ENCODE measurements at places on chromosomes 4 and X.

DNA sequence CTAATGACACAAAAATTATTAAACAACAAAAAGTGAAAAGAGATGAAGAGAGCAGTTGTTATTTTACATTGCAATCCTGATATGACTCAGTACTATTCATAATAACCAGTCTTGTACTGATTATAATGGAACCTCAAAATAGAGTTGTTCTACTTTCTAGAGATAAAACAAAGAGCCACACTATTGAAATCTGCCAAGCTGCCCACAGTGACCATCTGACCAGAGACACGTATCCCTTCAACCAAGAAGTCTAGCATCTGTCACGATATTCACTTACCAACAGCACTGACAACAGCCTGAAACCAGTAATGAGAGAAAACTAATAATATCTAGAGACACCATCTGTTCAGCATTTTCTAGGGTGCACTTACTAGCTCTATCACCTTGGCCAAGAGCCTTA is 466.7 kb downstream of the NKX6-1 start:
- no peak for DNase-seq

DNA sequence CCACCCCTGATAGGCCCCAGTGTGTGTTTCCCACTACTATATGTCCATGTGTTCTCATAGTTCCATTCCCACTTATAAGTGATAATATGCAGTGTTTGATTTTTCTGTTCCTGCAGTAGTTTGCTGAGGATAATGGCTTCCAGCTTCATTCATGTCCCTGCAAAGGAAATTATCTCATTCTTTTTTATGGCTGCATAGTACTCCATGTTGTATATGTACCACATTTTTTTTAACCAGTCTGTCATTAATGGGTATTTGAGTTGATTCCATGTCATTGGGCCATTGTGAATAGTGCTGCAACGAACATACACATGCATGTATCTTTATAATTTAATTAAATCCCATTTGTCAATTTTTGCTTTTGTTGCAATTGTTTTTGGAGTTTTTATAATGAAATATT is 10.3 kb upstream of the TMPRSS11A start:
- no peak for DNase-seq

- DNase-seq: no peak
Observed at GRCh38 chr4:87060957-87061356, 126.1 kb downstream of the AFF1 start.

DNA sequence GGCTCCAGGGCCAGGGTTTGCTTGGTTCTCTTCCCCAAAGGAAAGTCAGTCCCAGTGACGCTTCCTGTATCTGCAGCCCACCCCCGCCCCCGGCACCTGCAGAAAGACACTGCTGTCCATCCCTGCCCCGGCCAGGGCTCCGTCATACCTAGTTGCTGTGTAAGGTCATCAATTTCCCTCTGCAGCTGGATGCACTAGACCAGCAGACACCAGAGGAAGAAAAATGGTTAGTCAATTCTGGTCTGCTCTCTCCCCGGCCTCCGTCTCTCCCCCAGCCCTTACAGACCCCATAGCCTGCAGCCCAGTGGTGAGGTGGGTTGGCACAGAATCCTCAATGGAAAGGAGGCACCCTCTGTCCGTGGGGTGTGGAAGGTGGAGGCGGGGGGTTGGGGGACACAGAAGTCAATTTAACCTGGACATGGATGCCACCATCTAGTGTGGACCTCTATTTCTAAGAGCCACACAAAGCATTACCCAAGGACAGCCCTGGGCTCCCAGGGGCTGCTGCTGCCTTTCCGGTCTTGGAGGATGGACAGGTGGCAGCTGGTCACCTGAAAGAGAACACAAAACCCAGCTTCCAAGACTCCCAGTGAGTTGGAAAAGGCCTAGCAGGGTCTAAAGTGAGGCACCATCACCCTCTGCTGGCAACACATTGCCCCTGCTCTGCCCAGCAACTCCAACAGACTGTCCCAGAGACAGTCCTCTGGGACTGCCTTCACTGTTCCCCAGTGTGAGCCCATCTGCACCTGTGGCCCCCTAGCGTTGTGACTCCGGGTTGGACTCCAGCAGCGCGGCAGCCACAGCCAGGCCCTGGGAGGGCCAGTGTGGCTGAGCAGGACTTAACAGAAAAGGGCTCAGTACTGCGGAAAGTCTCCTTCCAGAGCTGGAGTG is 40.2 kb upstream of the NHSL2 start:
- no peak for DNase-seq

GRCh38 chr4:5988086-5988845 is 30.0 kb downstream of the C4orf50 start:
- no peak for DNase-seq
